ENCODE measurements at places on chromosomes 1 and 21. TPM values are rescaled to one million over a fixed set of nuclear protein-coding genes. Genes with fewer than 3 reads are reported as not detected.

DNA sequence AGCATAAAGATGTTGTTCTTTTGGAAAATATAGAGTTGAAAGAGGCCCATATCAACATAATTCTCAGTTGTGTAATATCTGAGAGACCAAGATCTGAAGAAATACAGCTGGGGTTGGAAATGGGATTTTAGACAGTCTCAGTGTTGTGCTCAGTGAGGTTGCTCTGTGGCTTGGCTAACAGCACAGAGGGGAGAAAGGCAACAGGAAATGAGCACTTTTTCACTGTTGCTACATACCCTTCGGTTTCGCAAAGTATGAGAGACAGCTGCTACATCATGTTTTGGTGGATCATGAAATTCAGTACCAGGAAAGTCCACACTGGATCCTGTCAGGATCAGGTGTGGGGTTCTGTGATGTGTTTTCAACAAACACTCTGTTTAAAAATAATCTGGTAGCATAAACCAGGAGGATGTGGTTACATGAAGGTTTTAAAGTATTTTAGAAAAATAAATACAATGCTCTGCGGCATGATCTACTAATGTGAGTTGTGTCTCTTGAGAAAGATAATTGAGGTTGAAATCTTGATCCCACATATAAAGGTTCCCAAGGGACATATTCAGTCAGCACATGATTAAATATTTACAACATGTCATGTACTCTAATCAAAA lies 7.0 kb upstream of the GPR88 start:
- no peak for DNase-seq

Gene DNAJB4
- 26.8 TPM for total RNA-seq

DNA sequence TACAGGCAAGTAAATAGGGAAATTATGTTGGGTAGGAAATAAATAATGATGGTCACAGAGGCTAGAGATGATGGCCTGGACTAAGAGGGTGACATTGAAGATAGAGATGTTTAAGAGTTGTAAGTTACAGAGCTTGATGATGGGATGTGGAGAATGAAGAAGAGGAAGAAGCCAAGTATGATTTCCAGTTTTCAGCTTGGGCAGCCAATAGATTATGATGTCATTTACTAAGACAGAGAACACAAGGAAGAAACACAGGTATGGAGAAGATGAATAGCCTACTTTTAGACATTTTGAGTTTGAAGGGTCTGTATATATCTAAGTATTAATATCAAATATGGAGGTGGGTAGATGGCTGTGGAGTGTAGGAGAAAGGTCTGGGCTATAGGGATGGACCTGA lies 56.0 kb upstream of the PRELP start:
- no peak for DNase-seq

Gene GRIK3
- not detected for total RNA-seq

DNA sequence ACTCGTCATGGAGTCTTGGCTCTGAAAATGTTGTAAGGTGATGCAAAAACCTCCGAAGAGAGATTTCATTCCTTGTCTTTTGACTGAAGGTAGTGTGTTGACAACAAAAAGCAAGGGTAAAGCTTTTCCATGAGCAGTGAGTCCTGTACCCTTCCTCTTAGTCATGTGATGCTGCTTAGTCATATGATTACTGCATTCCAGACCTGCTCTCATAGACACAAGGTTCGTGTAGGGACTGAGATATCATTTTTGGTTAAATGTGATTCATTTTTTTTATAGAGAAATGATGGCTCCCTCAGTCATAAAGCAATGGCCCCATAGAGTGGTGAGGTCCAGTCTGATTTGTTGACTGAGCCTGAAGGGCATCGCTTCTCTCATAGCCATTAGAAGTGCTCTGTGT lies 9.2 kb downstream of the KCNJ6 start:
- no peak for DNase-seq

Gene TUT4
- 125 TPM for total RNA-seq

DNA sequence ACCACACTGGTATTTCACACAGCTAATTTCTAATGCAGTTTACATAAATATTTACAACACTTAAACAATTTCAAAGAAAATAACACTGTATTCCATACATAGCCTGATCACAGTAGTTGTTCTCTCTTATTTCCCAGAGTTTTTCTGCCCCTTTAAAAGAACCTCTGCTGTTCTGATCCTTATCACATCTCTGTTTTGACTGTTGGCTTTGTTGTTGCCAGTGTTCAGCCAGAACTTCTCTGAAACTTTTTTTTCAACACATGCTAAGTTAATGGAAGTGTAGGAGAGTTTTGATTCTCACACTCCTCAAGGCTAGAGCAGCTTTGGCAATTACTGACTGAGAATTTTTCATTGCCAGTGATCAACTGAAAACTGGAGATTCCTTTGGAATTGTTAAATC lies 11.1 kb downstream of the SELE start:
- DNase-seq: no peak

Gene CLCNKA
- total RNA-seq: 0.33 TPM

Data from natural killer cell (primary cell).